Epithelial cell of umbilical artery (primary cell): ENCODE measurements at places on chromosomes 1 and 21. TPM values are rescaled to one million over a fixed set of nuclear protein-coding genes. Genes with fewer than 3 reads are reported as not detected.

DIPK1A gene
- 0.65 and 0.76 TPM in 2 replicates for total RNA-seq

C1orf94 gene
- total RNA-seq = not detected in 2 replicates

PIGR gene
- not detected in 2 replicates for total RNA-seq

TNFAIP8L2 gene
- total RNA-seq = not detected in 2 replicates

AGTRAP gene
- 43.2 and 64.7 TPM in 2 replicates for total RNA-seq

KRTAP12-2 gene
- not detected in 2 replicates for total RNA-seq

ZNF670 gene
- total RNA-seq = 7.5 and 7.6 TPM in 2 replicates

GPR52 gene
- total RNA-seq = 0.32 and 0.61 TPM in 2 replicates

S100B gene
- not detected in 2 replicates for total RNA-seq

TRIM67 gene
- not detected in 2 replicates for total RNA-seq

PFKL gene
- total RNA-seq = 182 and 235 TPM in 2 replicates

PRRX1 gene
- total RNA-seq = 0.32 and 6.8 TPM in 2 replicates

CLEC20A gene
- total RNA-seq = not detected in 2 replicates

PERM1 gene
- total RNA-seq = not detected in 2 replicates

KCNC4 gene
- total RNA-seq = 1.6 and 4.1 TPM in 2 replicates

CRYAA gene
- total RNA-seq = not detected in 2 replicates

TSTD1 gene
- total RNA-seq = 38.3 and 82.1 TPM in 2 replicates

ST6GALNAC3 gene
- 17.9 and 28.0 TPM in 2 replicates for total RNA-seq

HAPLN2 gene
- total RNA-seq = not detected in 2 replicates

FLAD1 gene
- total RNA-seq = 26.6 and 33.9 TPM in 2 replicates

FMO3 gene
- not detected in 2 replicates for total RNA-seq

EVI5 gene
- total RNA-seq = 34.0 and 45.5 TPM in 2 replicates

PPIAL4G gene
- total RNA-seq = not detected in 2 replicates

VHLL gene
- total RNA-seq = not detected in 2 replicates

LRRIQ3 gene
- 0.32 and 0.46 TPM in 2 replicates for total RNA-seq

OR14K1 gene
- not detected in 2 replicates for total RNA-seq

CD1D gene
- not detected in 2 replicates for total RNA-seq

NUAK2 gene
- total RNA-seq = 0.32 and 0.76 TPM in 2 replicates

ERO1B gene
- 2.6 and 3.6 TPM in 2 replicates for total RNA-seq

ANGEL2 gene
- 40.9 and 49.5 TPM in 2 replicates for total RNA-seq

OR10Z1 gene
- not detected in 2 replicates for total RNA-seq

TNFRSF14 gene
- 13.0 and 26.1 TPM in 2 replicates for total RNA-seq

PRPF38A gene
- total RNA-seq = 10.7 and 13.7 TPM in 2 replicates

RNU5D-1 gene
- not detected in 2 replicates for total RNA-seq

PTGFR gene
- total RNA-seq = 0.32 and 1.1 TPM in 2 replicates

CELF3 gene
- not detected in 2 replicates for total RNA-seq

AIRE gene
- total RNA-seq = under 0.01 and 0.15 TPM in 2 replicates

SYCP1 gene
- total RNA-seq = not detected in 2 replicates

SFN gene
- total RNA-seq = not detected in 2 replicates

C1QC gene
- total RNA-seq = not detected in 2 replicates

CNST gene
- 11.7 and 16.4 TPM in 2 replicates for total RNA-seq

OPTC gene
- not detected in 2 replicates for total RNA-seq

TNN gene
- not detected in 2 replicates for total RNA-seq

ESPN gene
- total RNA-seq = 0.30 and 1.3 TPM in 2 replicates

EPRS1 gene
- 145 and 155 TPM in 2 replicates for total RNA-seq

PRAMEF18 gene
- not detected in 2 replicates for total RNA-seq

S100A8 gene
- not detected in 2 replicates for total RNA-seq

F13B gene
- not detected in 2 replicates for total RNA-seq

ADGRL4 gene
- 82.2 and 240 TPM in 2 replicates for total RNA-seq

WNT3A gene
- total RNA-seq = not detected in 2 replicates

NHLH1 gene
- total RNA-seq = 0.15 TPM in 1 of 2 replicates, not detected in the other

TMEM200B gene
- 0.65 and 1.8 TPM in 2 replicates for total RNA-seq

FTCD gene
- not detected in 2 replicates for total RNA-seq

MX1 gene
- total RNA-seq = 52.6 and 1,096 TPM in 2 replicates

HPDL gene
- total RNA-seq = 5.2 and 6.1 TPM in 2 replicates

DISC1 gene
- total RNA-seq = 7.8 and 13.1 TPM in 2 replicates

TUT4 gene
- total RNA-seq = 16.6 and 21.3 TPM in 2 replicates

CXADR gene
- total RNA-seq = 26.6 and 54.3 TPM in 2 replicates

SPRR1B gene
- not detected in 2 replicates for total RNA-seq
